ENCODE measurements at places on chromosomes 6 and 20.

DNA sequence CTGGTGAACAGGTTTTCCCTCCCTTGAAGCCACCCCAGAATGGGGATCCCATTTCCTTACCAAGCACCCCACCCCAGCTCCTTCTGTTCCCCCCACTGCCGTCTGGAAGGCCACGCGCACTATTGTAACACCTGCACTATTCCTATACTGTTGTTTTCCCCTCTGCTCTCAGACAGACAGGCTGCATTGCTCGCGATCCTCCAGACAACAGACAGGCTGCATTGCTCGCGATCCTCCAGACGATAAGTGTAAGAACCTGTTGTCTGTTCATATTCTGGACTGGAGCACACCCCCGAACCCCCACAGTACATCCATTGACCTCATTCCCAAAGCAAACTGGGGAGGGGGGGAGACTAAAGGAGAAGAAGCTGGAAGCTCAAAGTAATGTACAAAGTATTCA, 72.7 kb downstream of the LY86 start:
- DNase-seq: no peak

- no peak for DNase-seq
These were observed 16.2 kb downstream of the PM20D2 start for GRCh38 chr6:89162047-89162371.

DNA sequence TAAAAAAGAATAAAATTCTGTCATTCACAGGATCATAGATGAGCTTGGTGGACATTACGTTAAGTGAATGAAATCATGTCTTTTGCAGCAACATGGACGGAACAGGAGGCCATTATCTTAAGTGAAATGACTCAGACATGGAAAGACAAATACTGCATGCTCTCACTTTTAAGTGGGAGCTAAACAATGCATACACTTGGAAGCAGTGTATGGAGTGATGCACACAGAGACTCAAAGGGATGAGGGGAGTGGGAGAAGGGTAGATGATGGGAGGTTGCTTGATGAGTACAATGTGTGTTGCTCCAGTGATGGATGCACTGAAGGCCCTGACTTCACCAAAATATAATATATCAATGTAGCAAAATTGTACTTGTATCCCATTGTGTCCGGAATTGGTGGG, 293.4 kb downstream of the CD109 start:
- DNase-seq: no peak

GRCh38 chr6:160004419-160005175, 35.7 kb downstream of the IGF2R start:
- no peak for DNase-seq

DNA sequence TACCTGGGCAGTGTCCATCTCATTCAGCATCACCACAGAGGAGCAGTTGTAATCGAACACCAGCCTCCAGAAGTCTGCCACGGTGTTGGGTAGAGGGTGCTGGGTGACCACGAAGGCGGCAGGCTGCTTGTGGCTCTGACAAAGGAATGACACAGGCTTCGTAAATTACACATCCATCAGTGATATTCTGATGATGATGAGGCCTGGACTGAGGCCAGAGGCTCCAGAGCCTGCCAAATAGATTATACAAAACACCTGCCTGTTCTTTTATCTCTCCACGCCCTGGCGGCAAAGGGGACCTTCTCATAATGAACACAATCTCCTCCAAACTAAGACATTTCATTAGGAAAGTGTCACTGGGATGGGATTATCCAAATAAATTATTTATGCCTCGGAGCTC, 480.2 kb upstream of the CHD6 start:
- no peak for DNase-seq

DNA sequence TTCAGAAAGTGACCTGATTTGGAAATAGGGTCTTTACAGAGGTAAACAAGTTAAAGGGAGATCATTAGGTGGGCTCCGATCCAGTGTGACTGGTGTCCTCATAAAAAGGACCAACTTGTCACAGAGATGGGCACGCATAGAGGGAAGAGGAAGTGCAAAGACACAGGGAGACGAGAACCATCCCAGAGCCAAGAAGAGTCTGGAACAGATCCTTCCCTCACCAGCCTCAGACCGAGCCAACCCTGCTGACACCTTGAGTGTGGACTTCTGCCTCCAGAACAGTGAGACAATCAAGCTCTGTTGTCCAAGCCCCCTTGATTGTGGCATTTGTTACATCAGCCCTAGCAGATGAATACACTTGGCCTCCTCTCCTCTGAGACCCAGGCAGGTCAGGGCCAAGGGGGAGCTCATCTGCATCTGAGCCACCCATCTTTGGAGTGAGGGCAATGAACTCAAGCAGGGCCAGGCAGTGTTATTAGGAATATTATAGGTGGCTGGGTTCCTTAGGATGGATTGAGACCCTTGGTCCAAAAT, 22.2 kb upstream of the SCML4 start:
- no peak for DNase-seq

GRCh38 chr20:53824779-53825178, 231.1 kb upstream of the ZNF217 start:
- DNase-seq: no peak

DNA sequence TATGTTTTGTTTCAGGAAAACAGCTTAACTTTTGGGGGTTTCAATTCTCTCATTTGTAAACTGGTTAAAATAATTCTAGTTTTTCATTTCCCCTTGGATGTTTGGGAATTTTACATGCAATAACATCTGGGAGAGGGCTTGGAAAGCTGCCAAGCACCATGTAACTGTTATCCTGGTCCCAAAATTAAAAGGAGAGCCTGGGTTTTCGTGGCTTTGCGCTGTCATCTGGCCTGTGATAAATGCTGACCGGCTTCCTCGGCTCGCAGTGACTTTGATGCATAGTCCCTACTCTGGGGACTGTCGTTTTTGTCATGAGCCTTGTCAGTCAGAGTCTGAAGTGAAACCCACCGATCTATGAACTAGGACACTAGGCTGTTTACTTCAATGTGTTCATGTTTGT, 12.2 kb downstream of the SLC35F1 start:
- no peak for DNase-seq

GRCh38 chr6:22958677-22959076, 389.3 kb downstream of the HDGFL1 start:
- no peak for DNase-seq

DNA sequence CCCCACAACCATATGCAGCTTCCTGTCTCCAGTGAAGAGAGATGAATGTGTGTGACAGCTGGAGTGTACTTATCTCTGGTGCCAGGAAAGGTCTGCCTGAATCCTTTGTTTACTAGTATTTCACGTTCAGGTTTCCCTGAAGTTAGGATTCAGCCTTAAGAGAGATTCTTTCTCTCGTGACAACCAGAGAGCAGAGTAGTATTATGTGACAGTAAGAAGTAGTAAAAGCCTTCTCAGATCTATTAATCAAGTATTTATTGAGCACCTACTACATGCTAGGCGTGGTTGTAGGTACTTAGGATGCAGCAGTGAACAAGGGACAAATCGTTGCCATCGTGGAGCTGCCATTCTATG, 949 bp downstream of the KIFC1 start:
- DNase-seq: no peak

GRCh38 chr6:144330017-144330987, 45.2 kb downstream of the UTRN start:
- DNase-seq: no peak

DNA sequence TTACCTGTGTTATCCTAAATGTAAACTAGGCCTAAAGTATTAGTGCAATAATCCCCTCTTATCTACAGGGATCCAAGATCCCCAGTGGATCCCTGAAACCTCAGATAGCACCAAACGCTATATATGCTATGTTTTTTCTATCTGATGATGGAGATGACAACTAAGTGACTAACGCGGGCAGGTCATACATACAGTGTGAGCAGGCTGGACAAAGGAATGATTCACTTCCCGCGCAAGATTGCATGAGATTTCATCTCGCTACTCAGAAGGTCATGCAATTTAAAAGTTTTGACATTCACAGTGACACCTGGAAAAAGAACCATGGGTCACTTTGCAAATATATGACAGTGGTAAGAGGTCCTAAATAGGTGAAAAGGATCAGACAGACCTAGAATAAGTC, 875.9 kb downstream of the HACE1 start:
- no peak for DNase-seq

GRCh38 chr20:42401613-42402012, 783.4 kb upstream of the CHD6 start:
- DNase-seq: no peak

GRCh38 chr6:142950291-142950690, 5.3 kb upstream of the HIVEP2 start:
- DNase-seq: no peak

- no peak for DNase-seq
These were observed 52.1 kb downstream of the PTPN1 start for GRCh38 chr20:50562262-50562701.

DNA sequence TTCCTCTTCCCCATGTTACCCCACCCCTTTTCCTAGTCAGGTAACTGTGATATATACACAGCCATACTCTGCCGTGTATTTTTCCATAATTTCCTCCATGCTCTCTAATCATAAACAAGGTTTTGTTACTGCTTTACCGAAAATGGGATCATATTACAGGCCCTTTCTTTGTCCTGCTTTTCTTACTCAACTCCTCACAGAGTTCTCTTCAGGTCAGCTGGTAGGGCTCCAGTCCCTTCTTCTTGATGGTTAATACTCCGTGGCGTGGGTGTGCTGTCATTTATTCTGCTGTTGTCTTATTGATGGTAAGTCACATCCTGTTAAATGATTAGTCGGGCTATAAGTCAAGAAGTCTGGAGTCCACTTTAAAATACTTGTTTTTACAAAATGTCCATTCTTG, 24.9 kb upstream of the PI16 start:
- no peak for DNase-seq

- no peak for DNase-seq
These were observed 8.9 kb downstream of the SNHG17 start for GRCh38 chr20:38426006-38426897.

DNA sequence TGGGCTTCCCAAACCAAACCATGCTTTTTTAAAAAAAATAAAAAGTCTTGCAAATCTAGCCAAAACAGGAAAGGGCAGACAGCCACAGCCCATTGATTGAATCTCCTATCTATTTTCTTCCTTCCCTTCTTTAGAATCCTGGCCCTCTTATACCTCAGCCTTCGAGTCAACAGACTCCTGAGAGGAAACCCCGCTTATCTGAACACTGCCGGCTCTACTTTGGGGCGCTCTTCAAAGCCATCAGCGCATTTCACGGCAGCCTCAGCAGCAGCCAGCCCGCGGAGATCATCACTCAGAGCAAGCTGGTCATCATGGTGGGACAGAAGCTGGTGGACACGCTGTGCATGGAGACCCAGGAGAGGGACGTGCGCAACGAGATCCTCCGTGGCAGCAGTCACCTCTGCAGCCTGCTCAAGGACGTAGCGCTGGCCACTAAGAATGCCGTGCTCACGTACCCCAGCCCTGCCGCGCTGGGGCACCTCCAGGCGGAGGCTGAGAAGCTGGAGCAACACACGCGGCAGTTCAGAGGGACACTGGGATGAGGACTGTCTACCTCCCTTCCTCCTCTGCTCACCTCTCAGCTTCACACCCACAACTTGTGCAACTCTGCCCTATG, 10.1 kb upstream of the RTF2 start:
- DNase-seq: no peak

GRCh38 chr20:32517914-32518592, 67.1 kb downstream of the NOL4L start:
- DNase-seq: no peak

DNA sequence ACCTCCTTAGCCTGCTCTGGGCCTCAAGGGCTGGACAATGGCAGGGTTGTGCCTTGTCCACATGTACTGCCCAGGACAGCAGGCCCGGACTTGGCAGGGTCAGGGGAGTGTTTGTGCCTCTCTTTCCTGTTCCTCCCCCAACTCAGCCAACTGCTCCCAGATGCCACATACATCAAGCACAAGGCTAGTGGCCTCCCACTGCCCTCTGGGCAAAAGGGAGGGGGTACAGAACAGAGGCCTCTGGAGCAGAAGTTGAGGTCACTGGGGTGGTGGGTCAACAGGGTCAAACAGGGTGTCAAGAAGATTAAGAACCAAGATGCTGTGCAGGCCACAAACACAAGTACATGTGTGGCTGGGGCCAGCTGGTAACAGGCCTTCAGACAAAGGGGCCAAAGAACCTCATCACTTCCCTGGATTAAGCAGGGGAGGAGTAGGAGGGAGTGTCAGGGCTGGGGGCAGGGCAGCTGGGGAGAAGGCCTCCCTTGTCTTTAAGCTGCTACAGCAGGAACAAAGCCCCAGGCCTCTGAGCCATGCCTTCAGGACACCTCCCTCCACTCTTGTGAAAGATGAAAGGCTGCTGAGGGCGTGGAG, 36.0 kb downstream of the KCNK5 start:
- no peak for DNase-seq

- DNase-seq: no peak
These were observed 9.1 kb downstream of the SGK1 start for GRCh38 chr6:134308800-134309199.

GRCh38 chr6:16789329-16790038, 28.2 kb upstream of the ATXN1 start:
- DNase-seq: no peak

GRCh38 chr6:120405947-120406346, 928.3 kb downstream of the TBC1D32 start:
- no peak for DNase-seq

DNA sequence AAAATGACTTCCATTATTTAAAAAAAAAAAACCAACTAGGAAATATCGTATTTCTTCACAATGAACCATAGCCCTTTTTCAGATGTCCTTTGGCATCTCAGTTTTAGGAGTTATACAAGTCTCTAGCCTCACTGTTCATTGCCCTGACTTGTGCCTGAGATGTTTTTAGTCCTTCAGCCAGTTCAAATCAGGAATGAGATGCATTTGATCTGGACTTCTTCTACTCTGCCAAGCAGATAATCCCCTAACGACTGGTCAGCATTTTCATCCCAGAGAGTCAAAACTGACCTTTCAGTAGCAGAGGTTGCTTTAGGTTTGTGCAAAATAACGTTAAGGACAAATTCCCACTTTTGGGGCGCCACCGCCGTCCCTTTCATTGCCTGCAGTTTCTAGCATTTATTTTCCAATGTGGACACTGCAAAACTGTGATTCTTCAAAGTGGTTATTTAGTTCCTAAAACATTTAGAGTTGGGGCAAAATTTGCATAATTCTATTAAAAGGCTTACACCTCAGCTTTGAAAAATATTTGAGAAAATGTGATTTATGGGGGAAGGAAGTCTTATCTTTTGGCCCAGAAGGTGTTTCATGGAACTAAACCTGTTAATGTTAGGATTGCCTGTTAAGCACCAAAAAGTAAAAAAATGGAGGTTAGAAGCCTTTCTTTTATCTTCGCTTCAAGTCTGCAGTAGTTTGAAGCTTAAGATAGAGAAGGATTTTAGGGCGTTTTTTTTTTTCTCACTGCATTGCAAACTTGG, 152.0 kb upstream of the SGK1 start:
- no peak for DNase-seq
